Activated T-cell treated with anti-CD3 and anti-CD28 coated beads for 1 hour (primary cell): ENCODE measurements at places on chromosomes 5 and 9.

GRCh38 chr5:155418960-155419579 lies 405.5 kb downstream of the KIF4B start:
- DNase-seq, result no peak

DNA sequence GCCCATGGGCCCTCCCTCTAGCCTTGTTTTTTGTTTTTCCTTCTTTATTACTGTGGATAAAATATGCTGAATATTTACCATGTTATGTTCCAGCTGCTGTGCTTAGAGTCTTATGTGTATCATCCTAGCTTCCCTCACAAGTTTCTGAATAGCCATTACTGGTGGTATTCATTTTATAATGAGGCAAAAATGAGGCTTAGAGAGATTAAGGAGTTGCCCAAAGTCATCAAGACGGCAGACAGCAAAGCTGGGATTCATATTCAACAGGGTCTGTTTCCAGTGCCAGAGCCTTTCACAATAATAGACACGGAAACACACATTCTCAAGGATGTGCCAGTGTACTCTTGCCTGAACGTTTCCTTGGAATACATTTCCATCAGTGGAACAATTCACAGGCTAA lies 258.1 kb downstream of the CTNND2 start:
- DNase-seq, result no peak

DNA sequence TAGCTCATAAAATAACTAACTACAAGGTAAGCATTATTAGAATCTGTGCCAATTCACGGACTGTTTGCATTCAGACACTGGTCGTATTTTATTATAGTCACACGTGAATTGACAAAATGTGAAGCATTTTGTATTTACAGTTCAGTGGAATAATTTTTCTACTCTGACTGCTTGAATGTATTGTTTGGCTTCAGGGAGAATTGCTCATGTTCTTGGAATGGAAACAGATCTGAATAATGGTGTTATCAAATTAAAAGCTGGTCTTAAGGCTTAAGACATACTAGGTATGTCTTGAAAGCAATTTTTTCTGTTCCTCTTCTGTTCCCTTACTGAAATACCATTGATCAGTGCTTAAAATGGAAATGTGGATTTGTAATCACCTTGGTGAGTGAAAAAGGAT lies 543.7 kb upstream of the TLE4 start:
- DNase-seq, result no peak

GRCh38 chr5:153489611-153490010 lies 859 bp upstream of the GRIA1 start:
- no peak for DNase-seq

DNA sequence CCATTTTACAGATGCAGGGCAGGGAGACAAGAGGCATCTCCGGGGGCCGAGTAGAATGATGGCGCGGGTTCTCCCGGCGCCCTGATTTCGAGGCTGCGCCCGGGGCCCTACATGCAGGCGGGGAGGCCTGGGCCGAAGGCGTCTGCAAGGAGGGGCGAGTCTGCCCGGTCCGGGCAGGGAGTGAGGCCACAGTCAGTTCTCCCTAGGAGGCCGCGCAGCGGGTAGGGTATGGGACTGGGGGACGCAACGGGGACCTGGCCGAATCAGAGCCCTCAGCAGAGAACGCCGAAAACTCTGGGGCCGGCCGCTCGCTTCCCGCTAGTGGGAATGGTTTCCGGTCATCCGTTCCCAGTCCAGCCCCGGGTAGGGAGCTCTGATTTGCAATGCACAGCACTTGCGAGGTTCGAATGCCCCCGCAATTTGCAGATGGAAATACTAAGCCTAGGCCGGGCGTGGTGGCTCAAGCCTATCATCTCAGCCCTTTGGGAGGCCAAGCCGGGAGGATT lies 6.4 kb downstream of the TLX3 start:
- no peak for DNase-seq

DNA sequence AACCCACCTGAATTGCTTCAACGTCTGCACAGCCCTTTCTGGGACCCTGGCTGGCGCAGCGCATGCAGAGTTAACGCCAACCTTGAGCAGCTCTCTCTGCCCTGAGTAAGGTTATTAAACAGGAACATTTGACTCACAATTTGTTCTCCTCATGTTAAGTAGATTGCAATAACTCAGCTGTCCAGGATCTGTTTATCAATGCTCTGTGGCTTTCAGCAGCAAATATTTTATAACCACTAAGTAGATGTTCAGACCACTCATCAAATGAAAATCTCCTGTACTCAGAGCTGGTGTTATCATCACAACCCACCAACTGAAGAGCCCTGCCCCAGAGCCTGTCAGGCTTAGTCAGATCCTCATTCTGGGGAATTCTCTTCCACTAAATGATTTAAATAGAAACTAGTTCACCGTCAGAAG lies 403.0 kb downstream of the ZNF608 start:
- DNase-seq, result no peak

GRCh38 chr5:115267617-115268016 lies 4.9 kb upstream of the PGGT1B start:
- DNase-seq, result no peak
